ENCODE measurements at places on chromosomes 11 and 22.

GRCh38 chr11:134626032-134626431 lies 214.0 kb upstream of the B3GAT1 start:
- no peak for DNase-seq

DNA sequence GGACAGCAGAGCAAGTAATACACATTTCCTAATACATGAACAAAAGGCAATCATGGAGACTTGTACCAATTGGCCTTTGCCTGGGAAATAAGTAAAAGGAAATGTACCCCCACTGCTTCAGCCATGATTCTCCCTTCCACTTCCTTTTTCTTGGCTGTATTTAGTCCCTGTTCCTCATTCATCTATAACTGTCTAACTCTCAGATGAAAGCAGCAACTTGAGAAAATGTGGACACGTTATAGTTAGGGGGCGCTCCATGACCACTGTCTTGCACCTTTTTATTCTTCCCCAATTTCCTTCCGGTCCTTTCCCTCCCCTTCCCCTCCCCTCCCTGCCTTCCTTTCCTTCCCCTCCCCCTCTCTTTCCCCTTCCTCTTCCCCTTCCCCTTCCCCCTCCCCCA lies 61.3 kb upstream of the BARX2 start:
- DNase-seq = no peak

- DNase-seq = no peak
These were observed 177.4 kb upstream of the BLID start for GRCh38 chr11:122293296-122294023.

- DNase-seq = no peak
These were observed 826 bp upstream of the EEF1G start for GRCh38 chr11:62574363-62575071.

DNA sequence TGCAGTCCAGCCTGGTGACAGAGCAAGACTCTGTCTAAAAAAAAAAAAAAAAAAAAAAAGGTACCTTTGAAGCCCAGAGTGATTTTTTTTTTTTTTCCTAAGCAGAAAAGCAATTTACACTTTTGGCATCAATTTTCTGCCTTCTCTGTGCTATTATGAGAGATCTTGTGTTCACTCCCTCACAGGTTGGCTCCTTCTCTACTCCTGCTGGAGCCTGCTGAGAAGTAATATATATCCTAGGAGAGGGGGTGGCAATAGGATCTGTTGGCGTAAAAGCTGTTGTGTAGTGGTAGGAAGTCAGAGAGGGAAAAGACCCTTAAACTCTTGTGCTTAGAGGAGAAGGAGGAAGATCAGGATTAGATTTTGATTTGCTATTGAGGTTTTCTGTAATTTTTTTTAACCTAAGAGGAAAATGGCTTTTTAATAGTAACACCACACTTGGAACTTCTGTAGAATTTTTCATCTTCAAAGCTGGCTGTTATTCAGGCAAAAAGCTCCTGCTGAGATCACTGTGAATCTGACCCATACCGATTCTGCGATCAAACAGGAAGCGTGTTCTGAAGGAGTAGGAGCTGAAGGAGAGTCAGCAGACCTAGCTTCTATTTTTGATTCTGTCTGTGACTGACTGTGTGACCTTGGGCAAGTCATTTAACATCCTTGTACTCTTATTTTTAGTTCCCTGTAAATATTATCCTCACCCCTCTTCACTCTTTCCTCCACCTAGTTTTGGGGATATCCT lies 77.7 kb downstream of the TRIM44 start:
- peak; percentile 78 for DNase-seq

DNA sequence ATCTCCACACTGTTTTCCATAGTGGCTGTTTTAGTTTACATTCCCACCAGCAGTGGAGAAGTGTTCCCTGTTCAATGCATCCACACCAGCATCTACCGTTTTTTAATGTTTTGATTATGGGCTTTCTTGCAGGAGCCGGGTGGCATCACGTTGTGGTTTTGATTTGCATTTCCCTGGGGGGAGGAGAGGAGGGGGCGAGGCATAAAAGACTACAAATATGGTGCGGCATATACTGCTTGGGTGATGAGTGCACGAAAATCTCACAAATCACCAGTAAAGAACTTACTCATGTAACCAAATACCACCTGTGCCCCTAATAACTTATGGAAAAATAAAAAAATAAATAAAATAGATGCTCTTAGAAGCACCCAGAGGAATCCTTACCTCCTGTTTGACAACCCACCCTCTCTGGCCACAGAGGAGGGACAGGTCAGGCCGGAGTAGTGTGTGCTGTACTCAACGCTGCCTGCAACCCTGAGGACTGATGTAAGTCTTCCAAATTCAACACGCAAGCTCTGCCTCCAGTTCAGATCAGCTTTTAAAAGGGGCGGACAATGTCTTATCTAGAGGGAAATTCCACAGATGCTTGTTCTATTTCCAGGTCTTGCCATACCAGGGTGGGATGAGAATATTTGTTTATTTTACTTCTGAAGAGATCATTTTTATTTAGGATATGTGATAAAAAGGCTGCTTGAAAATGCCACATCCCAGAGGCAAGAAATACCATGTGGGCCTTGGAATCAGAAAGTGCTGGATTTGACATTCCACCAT lies 329.6 kb upstream of the B3GAT1 start:
- no peak for DNase-seq
